ENCODE measurements at places on chromosomes 4 and X.

- no peak for DNase-seq
These were observed 13.9 kb downstream of the RP2 start for GRCh38 chrX:46850771-46851170.

DNA sequence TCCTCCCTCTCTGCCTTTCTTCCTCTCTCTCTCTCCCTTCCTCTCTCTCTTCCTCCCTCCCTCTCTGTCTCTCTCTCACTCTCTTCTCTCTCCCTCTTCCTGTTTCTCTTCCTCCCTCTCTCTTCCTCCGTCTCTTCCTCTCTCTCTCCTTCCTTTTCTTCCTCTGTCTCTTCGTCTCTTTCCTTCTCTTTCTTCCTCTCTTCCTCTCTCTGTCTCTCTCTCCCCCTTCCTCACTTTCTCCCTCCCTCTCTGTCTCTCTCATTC is 295.3 kb downstream of the ASMT start:
- DNase-seq = no peak

DNA sequence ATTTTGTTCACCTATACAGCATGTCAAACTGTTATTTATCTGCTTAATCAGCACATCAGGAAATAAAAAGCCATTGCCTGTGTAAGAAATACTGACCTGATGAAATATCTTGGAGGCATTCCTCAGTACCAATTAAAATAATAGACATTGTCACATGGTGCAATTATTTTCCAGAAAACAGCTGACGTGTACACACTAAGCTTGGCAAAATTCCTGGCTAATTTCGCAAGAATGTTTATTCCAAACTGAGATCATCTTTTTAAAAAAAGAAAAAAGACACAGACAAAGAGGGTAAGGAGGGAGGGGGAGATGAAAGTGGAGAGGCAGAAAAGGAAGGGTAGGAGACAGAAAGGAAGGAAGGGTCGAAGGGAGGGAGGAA is 61.9 kb upstream of the NFKB1 start:
- DNase-seq = no peak

GRCh38 chrX:136251041-136251991 is at the start of gene MAP7D3:
Gene MAP7D3 (minus strand): TSS chrX:136251400. CDS start chrX:136251358, 42 bp downstream.
- peak; percentile 72 for DNase-seq

- DNase-seq = peak; percentile 85
These were observed 115.7 kb upstream of the TEX13C start for GRCh38 chrX:125203737-125204578.

DNA sequence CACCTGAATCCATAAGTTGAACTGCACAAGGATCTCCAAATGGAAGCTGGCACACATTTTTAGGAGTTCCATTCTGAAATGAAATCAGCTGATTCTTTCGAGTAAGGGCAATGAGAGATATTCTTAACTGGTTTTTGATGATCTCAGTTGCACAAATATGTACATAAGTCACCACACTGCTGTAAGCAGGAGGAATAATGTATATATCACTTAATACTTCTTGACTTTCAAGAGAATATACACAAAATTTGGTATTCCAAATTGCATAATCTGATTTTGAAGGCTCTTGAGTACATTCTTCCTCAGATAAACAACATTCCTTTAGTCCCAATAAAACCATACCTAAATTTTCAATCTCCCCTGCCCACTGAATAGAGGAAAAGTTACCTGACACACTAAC is 8.2 kb downstream of the FANCB start:
- no peak for DNase-seq

GRCh38 chrX:45807572-45808425 is 607.1 kb upstream of the DIPK2B start:
- peak; percentile 77 for DNase-seq

- DNase-seq = no peak
These were observed 44.4 kb downstream of the PSAPL1 start for GRCh38 chr4:7390336-7390735.

DNA sequence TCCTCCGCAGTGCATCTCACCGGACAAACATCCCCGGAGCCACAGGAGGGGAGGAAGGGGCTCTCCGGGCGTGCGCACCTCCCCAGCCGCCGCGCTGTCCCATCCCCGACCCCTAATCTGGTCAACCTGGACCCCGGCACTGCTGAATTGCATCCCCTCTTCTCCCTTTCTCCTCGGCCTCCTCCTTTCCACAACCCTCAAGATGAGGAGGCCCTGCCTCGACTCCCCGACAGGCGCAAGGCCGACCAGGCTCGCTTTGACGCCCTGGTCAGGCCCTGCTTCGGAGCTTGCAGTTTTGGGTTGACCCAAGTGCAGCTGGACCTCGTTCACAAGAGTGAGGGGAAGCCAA is 2.3 kb downstream of the PDGFRA start:
- DNase-seq = no peak

DNA sequence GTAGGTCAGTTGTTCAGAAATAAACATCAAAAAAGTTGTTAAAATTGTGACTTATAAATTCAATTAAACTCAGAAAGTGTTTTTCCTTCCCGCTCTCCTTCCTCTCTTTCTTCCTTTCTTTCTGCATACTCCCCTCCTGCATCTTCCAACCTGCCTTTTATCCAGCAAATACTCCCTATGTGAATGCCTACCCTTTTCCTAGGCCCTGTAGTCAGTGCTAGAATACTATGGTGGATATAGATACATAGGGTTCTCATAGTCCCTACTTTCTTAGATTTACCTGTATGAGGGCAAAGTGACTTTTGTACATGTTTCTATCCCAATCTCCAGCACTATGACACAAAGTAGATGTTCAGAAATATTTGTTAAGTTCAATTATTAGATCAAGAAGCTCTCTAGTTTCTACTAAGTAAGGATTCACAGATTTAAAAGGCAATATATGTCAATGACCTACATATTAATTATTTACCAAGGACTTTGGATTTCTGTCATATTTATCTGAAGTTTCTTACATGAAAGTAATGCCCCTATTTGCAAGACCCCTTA is 732 bp downstream of the SULT1E1 start:
- DNase-seq = no peak

DNA sequence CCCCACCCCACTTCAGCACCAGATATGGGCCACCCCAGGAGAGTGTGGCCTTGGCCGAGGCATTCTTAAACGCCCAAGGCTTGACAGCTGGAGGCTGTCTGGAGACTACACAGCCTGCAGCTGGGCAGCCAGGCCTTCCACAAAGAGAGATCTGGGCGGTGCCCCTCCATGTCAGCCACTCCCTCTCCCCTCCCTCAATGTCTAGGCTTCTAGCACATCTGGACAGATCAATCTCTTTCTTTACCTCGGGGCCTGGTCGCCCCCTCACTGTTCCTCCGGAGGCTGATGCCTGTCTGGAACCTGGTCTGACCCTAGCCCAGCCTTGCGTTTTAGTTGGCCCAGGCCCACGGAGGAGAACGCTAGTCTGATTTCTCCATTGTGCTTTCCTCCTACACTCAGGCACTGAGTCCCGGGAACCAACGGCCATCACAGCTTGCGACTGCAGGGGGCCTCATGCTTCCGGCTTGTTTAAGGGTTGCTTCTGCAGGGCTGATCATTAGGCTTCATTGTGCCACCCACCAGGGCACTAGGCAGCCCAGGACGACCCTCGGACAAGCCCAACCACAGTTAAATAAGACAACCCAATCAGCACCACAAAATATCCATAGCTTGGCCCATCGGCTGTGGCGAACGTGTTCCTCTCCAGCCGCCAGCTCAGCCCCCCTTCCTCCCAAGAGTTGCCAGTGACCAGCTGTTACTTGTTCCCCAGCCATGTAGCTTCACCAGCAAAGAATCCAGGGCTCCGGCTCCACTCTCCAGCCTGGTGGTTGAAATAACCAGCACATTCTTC is 200.6 kb downstream of the BCOR start:
- peak; percentile 90 for DNase-seq

DNA sequence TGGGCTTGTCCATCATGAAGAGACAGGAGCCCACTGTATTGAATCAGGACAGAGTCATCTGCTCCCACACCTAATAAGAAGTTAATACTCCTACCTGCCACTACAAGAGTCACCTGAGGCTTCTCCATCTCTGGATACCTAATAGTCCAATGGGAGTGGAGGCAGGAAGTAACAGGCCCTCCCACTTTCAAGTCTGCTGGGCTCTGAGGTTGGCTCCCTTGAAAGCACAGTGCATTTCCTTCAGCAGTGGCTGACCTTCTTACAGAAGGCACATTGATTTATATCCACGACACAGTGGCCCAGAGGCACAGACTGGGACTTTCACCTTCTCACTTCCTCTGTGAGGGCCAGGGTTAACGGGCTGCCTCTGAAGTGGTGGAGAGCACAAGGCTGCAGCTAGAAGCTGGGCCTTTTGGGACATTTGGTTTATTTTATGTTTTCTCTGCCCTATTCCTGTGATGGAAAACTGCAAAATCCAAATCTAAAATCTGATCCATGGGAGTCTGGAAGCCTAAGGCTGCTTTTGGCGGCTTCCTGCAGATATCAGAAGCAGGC is 38.1 kb downstream of the FRG2 start:
- DNase-seq = no peak

DNA sequence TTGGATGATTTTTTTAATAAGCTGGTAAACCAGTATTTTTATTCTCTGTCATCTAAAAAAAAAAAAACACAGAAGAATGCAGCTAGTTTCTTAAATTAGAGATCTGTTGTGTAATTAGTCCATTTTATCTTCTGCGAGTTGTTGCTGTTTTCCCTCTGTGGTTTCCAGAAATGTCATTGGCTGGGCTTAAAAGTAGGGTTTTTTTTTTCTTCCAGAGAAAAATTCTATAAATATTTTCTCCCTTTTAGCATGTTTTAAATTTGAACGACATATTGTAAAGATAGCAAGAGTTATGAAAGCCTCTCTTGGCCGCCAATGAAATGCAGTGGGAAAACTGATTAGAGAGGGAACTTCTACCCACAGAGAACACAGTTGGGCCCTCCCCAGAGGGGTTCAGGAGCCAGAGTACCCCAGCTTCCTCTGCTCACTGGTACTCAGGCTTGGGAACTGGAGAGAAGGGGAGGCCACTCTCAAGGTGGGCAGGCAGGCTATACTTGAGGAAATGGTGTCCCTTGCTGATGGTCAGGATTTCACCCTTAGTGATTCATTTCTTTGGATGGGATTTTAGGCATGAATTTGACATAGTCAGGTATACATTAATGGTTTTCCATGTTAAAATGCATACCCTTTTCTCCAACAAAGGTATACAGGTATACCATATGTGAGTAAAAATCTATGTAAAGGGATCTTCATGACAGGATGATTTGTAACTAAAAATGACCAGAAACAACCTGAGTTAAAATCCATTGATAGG is 166.1 kb downstream of the BCOR start:
- no peak for DNase-seq

DNA sequence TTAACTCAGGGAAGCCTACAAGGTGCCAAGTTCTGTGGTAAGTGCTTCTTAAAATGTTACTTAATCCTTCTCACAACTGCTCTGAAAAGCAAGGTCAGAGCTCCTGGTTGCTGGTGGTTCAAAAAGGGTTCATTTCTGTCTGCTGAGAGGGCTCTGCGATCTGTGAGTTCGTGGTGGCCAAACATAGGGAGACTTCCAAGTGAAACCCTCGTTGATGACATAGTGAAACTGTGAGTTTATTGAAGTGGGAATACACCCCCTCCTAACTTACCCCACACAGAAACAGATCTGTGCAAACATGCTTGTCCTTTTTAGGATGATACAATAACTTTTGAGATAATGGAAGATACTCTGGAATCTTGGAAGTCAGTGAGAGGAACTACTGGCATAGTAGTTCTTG is 164.8 kb upstream of the PGRMC2 start:
- DNase-seq = no peak

DNA sequence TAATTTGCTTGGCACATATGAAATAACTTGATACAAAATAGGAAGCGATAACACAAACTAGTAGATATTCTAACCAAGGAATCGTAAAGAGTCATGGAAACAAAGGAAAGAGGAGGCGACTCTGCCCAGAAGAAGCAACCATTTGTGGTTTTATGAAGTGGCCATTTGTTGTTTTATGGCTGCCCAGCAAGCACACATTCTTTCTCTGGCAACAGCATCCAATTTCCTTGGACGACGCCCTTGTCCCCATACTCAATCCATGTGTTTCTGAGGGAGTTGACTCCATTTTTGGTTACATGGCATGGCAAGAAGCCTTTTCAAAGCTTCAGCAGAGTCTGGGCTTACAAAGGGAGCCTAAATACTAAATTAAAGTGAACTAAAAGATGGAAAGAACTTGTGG is 295.1 kb downstream of the INPP4B start:
- no peak for DNase-seq

GRCh38 chr4:139171876-139172691 is 4.9 kb downstream of the ELF2 start:
- peak; percentile 80 for DNase-seq

GRCh38 chrX:109399831-109400230 is 82.1 kb downstream of the GUCY2F start:
- no peak for DNase-seq

GRCh38 chrX:29231800-29232199 is 644.6 kb downstream of the IL1RAPL1 start:
- DNase-seq = peak; percentile 0

GRCh38 chr4:184237612-184238011 is 19.9 kb upstream of the ENPP6 start:
- DNase-seq = no peak

GRCh38 chrX:152872522-152872921 is 25.3 kb upstream of the ZNF185 start:
- DNase-seq = no peak

- no peak for DNase-seq
These were observed 35.1 kb downstream of the NELFA start for GRCh38 chr4:1973661-1974060.

GRCh38 chrX:150664290-150664689 is 28.9 kb upstream of the MTMR1 start:
- no peak for DNase-seq

GRCh38 chr4:142817442-142817841 is 28.7 kb downstream of the INPP4B start:
- DNase-seq = peak; percentile 24

- no peak for DNase-seq
These were observed 65.3 kb downstream of the ANTXR2 start for GRCh38 chr4:80007745-80008149.

DNA sequence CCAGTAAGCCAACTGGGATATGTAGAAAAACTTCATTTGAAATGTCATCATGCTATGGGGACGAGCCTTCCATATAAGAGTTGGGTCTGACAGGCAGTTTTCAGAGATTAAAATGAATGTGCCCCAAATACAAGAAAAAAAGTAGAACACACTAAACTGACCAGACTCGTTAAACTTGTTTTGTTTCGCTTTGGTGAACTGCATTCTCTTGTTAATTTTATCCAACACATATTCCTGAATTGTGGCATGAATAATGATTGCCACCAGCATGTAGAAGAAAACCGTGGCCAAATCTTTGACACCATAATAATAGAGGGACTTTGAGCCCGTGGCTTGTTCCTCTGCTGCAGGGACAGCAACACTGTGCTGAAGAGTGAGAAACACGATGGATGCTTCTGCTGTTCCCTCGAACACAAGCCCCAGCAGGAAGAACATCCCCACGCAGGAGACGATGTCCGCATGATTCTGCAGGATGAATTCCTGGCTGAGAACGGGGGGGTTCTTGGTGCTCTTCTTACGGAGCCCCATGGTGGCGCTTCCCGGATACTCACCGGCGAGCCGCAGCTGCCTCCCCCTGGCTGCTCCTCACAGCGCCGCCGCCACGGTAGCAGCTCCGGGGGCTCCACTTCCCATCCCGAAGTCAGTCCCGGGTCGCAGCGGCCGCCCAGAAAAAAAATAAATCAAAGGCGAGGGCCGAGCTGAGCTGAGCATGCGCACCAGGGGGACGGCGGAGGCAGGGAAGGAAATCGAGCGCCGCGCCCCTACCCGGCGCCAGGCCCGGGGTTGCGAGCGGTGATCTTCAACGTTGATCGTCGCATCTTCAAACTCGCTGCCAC is at the start of gene TRAM1L1:
TSS of gene TRAM1L1 (minus strand) at position 711 of the 836 bp plus-strand sequence. CDS start at position 528, 183 bp downstream.
- peak; percentile 91 for DNase-seq
